Fibroblast of upper back skin (primary cell): ENCODE measurements at places on chromosomes 2 and 18.

- no peak for DNase-seq
Measured at GRCh38 chr2:205988274-205988673, 97.7 kb downstream of the INO80D start.

GRCh38 chr2:238649123-238649522 lies 198.8 kb upstream of the TWIST2 start:
- no peak for DNase-seq

DNA sequence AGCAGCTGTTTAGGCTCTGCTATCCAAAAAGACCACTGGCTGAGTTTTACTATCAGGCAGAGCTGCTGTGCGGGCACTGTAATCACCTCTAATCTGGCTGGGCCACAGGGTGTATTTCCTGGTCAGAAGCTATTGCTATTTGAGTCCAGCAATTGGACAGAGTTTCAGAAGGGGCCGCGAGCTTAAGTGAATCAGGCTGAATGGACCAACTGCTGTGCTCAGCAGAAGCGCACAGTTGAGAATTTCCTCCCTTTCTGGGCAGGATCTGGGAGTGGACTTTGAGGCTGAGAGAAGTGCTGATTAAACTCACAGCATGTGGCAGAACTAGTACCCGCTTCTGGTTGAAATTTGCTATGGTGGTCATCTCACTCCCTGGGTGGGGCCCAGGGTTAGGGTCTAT lies 251.8 kb downstream of the INSIG2 start:
- no peak for DNase-seq

GRCh38 chr2:132503701-132504100 lies 87.1 kb downstream of the GPR39 start:
- DNase-seq, result peak; percentile 50

DNA sequence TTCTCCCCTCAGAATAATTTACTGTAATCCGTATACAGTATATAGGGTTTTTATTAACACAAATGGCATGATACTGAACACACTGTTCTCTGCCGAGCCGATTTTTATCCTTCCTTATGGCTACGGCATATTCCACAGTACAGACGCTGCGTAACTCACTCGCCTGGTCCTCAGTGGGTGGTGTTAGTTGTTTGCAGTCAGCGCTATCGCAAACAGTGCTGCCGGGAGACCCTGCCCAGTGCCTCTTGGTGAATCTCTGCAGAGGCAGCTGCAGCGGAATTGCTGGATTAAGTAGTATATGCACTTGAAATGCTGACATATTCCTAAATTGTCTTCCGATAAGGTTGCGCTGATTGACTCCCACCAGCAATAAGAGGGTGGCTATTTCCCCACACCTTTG lies 73.9 kb downstream of the MARCO start:
- DNase-seq, result no peak

DNA sequence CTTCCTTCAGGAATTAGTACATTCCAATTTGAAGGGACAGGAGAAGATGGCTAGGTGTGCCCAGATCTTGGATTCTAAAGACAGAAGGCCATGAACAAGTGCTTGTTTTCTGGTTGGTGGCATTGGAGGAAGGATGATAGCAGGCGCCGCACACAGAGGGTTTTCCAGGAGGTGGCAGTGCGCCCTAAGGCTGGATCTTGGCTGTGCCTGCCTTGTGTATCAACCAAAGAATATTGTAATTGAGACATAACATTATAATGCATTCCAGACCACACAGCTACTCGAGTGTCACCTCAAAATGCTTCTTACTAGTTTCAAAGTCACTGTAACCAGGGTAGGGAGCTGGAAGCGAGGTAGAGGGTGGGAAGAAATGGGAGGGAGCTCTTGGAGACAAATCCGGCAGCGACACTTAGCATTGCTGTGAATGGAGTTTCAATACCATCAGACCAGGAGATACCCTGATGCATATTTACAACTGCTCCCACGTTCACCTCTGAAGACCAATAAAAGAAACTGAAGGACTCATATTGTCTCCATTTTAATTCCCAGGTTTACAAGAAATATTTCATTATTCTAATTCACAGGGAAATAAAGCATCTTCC lies 42.5 kb downstream of the CPO start:
- peak; percentile 81 for DNase-seq

DNA sequence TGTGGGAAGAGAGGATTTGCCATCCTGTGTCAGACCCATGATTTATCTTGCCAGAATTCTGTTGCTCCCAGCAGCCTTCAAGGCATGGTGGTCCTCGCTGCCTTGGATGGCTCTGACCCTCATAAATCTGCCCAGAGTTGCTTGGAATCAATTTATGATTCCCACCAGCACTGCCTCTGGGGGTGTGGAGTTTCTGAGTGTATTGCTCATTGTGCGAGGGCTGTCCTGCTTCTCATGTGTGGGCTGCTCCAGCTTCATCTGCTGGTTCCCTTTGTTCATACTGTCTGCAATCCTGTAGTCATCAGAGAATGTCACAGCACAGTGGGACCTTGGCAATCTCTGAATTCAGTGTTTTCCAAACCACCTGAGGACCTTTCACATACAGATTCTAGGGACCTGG lies 139.8 kb downstream of the CLIP4 start:
- no peak for DNase-seq

DNA sequence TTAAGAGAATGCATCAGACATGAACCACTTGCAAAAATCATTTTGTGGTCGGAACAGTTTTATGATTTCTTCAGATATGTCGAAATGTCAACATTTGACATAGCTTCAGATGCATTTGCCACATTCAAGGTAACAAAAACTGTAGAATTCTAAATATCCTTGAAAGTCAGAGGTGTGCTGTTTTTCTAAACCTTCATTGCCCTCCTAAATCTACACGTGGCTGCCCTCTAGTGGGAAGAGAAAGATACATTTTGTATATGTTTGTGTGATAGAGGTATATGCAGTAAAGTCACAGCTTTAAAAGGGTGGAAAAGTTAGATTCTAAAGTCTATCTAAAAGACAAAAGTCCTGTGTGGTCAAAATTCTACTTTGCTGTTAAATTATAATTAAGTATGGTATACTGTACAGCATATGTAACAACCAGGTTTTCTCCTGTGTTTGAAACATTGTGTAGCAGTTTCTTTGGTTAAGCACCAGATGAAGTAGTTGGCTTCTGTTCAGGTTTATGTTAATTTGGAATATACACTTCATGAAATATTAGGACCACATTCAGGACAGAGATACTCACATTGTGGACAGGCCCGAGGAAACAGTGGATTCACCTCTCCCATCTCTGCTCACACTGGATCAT lies 65.9 kb upstream of the ITM2C start:
- peak; percentile 62 for DNase-seq

GRCh38 chr2:26725521-26725820 lies 32.9 kb downstream of the KCNK3 start:
- no peak for DNase-seq

DNA sequence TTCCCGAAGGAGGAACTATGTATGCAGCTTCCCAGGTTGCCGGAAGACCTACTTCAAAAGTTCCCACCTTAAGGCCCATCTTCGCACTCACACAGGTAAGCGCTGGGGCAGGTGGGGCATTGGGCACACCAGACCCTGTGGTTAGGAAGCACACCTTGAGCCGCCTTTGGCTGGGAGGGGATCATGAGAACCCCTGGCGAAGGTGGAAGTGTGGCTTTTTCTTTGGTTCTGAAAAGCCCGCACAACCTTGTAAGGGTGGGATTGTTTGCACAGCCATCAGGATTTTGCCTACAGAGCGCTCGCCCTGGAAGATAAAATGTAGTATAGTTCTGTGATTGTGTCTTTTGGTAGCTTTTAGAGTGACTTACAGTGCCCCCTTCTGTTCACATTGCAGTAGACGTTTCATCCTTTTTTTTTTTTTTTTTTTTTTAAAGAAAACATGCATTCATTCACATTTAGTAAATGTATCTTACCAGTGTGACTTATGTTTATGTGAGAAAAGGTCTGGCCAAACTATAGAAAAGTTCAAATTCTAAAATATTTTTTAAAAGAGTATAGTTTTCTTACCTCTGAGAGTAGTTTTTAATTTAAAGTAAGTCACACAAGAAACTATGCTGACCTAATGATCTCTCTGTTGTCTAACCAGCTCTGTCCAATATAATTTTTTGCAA lies 5.3 kb downstream of the KLF11 start:
- peak; percentile 65 for DNase-seq

GRCh38 chr18:23131693-23132319 lies 3.5 kb upstream of the CABLES1 start:
- peak; percentile 85 for DNase-seq

DNA sequence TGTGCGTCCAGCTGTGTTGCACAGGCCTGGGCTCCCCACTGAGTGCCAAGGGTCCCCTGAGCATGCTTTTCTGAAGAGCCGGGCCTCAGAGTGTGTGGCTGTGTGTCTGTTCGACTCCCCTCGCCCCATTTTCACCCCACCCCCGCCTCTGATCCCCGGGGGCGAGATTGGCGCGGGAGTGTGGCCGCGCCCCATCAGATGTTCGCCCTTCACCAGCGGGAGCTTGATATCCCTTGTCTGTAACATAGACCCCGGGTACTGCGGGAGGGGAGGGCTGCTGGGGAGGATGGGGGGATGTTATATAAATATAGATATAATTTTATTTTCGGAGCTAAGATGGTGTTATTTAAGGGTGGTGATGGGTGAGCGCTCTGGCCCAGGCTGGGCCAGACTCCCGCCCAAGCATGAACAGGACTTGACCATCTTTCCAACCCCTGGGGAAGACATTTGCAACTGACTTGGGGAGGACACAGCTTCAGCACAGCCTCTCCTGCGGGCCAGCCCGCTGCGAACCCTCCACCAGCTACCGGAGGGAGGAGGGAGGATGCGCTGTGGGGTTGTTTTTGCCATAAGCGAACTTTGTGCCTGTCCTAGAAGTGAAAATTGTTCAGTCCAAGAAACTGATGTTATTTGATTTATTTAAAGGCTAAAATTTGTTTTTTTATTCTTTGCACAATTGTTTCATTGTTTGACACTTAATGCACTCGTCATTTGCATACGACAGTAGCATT lies 1.5 kb downstream of the RHOB start:
- no peak for DNase-seq

- peak; percentile 56 for DNase-seq
Measured at GRCh38 chr2:237475704-237476141, 11.3 kb upstream of the MLPH start.

DNA sequence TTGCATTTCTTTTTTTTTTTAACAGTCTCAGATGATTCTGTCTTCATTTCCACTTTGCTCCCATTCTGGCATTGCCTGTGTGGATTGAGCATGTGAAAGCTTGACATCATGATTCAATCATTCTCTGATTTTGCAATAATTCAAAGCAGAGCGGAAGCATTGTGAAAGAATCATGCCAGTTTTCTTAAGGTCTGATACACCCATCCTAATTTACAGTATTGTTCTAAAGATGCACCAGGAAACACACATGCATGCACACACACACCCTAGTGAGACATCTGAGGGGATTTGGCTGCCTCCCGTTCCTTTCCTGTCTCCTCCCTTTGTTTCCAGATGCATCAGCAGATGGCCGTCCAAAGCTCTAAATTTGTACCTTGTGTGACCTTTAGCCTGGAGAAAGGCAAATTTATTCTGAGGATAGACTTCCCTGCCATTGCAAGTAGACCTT lies 97.3 kb downstream of the FMNL2 start:
- peak; percentile 78 for DNase-seq

DNA sequence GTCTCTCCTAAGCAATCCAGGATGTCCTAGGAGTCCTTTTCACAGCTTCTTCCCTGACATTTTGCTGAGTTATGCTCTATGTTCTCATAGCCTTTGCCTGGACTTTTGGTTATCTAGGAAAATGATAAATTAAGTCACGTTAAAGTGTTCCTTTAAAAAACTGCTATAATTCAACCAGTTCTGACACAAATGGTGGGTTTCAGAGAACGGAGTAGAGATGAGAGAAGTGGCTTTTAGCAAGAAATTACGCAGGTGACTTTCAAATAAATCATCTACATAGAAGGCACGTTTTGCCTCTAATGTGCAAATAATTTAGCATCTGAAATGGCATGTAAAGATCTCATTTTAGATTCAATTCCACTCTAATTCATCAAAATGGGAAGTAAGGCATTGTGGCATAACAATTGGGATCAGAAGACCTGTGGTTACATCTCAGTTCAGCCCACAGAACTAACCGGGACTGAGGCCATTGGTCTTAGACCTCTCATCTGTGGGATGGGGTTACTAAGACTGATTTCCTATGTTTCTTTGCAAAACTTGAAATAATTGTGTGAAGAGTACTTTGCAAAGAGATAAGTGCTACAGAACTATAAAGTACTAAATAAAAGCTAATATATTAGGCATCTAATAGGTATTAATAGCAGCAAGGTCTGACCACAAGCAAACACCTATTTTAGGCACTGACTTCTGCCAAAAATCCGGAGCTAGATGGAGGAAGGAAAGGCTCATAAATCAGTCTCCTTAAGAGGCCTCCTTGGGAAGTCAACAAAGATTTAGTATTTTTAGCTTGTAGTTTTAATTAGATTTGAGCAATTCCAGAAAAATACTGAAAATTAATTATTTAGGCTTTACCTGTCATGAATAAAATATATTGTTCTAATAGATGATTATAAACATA lies 211.4 kb downstream of the PIEZO2 start:
- DNase-seq, result no peak

DNA sequence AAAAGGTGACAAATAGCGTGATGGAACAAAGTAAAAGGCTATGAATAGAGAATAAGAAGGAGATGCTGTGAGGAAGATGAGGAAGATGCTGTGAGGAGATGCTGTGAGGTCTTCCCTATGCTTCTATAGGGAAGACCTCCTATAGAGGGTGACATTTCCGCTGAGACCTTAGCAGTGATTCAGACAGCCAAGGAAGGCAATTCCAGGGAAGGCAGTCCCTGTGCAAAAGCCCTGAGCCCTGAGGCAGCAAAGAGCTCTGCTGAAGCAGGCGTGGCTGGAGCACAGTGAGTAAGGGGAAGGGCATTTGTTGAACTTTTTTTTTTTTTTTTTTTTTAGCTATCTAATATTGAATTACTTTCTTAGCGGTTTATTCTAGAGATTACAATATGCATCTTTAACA lies 142.7 kb upstream of the FOSL2 start:
- DNase-seq, result peak; percentile 88

GRCh38 chr2:184927040-184927439 lies 328.7 kb downstream of the ZNF804A start:
- no peak for DNase-seq

DNA sequence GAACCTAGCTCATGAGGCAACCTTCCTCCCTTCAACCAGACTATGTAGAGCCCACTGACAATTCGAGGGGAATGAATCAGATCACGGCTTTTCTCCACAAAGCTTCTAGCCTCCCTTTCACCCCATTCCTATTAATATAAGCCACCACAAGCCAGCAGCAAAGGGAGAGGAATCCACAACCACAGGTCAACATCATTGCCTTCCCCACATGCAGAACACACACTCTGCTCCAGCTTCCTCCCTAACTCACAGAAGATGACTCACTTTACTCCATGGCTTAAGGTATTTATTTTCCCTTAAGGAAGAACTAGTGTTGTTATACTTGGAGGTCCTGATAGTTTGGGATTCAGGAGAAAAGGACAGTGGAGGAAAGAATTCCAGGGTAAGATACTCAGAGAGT lies 272.2 kb downstream of the C1D start:
- DNase-seq, result peak; percentile 96
